ENCODE measurements at places on chromosomes 12 and 14.

GRCh38 chr14:103739466-103739792, 23.8 kb downstream of the ZFYVE21 start:
- no peak for DNase-seq

DNA sequence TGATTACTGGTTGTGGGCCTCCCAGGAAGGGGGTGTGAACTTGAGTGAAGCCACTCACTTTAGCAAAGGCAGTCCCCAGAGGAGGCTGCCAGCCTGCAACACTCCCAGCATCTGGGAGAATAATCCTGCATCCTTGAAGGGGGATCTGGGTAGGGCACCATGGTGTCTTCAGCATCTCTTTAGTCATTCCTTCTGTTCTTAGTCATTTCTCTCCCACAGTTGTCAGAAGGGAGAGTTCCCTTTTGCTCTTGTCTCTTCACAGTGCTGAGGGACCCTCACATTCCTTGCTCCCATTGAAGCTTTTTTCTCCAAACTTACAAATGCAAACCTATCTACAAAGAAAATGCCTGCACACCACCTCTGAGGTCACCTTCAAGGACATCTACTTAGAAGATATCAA, 48.1 kb upstream of the CIT start:
- DNase-seq: no peak

DNA sequence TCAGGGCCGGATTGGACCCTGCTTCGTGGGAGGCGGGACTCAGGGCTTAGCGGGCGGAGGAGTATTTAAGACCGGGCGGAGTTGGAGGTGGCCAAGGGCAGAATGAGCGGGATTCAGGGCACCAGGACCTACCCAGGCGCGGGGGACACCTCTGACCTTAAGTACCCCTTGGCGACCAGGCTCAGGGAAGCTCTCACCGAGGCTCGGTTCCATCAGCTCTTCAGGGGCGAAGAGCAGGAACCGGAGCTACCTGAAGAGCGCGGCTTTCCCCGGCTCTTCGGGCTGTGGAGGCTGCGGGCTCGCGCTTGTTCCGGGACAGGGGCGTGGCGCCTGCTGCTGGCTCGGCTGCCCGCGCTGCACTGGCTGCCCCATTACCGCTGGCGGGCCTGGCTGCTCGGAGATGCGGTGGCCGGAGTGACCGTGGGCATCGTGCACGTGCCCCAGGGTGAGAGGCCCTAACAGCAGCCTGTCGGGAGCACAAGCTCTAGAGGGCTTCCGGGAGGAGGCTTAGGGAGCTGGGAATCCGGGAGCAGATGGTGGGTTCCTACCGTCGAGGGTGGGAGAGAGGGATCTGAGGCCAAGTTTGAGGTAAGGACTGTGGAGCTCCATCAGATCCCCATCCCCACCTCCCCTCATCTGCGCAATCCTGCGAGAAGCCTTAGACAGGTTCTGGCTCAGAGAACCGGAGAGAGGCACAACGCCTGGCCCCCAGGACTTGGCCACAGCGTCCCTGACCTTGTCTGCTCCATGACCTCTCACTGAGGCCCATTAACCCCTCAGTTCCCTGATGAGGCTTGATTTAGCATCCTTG, 8.4 kb downstream of the ARHGEF25 start:
- no peak for DNase-seq

GRCh38 chr14:103084021-103084919, at the start of gene LBHD2:
TSS of gene LBHD2 (plus strand) at chr14:103084210. CDS start at chr14:103086013, 1,803 bp downstream.
- no peak for DNase-seq

DNA sequence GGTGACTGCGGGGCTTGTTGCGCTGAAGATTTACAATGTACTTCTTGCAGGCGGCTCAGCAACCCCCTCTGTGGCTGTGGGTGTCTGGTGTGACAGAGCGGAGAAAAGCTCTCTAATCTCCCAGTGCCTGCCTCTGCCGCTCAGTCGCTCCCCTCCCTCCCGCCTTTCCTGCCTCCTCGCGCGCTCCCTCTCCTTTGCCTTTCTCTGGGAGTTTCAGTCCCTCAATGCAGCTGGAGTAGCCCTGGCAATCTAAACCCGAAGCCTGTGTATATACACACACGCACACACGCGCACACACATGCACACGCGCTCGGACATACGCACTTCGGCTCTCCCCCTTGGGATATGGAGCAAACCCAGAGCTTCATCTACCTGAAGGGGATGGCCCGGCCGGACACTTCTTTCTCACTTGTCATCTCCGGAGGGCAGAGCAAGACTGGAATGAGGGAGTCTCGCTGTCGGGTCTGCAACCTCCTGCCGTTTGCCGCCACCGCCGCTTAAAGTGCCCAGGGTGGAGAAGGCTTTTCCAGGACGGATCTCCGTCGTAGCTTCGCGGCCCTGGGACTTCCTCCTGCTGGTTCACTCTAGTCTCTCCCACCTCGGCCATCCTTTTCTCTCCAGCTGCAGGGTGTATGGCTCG, 599 bp upstream of the TRHDE start:
- DNase-seq: no peak

GRCh38 chr14:71469643-71470335, 462.4 kb upstream of the RGS6 start:
- DNase-seq: no peak

- DNase-seq: no peak
These were observed 94.6 kb downstream of the PAX9 start for GRCh38 chr14:36756226-36756625.

DNA sequence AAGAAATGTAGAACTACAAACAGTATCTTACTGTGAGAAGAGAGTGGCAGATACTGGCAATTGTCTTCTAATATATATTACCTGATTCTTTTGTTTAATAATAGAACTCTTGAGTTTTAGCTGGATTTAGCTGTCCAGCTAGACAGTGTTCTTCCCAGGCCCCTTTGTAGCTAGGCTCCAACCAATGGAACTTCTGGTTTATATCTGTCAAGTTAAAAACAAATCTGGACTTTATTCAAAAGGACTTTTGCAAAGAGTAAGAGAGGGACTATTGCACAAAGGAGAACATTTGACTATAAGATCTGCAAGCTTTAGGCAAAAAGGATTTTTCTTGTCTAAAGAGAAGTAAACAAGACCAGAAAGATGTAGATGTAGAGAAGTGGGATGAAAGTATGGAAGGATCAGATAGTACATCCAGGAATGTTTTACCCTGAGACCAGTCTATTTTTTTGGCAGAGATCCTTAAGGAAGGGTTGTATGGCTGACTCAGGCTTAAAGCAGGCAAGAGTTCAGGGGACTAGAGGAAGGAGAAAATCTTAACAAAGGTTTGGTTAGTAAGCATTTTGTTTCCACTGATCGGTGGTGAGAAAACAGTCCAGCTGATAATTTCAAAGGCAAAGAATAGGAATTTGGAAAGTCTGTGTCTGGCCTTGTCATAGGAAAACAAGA, 111.1 kb upstream of the PLEKHA5 start:
- DNase-seq: no peak

GRCh38 chr14:28635387-28635786, 131.2 kb upstream of the FOXG1 start:
- no peak for DNase-seq

- DNase-seq: no peak
These were observed 20.8 kb downstream of the SNRNP35 start for GRCh38 chr12:123478762-123479161.

GRCh38 chr12:77347017-77347416, 281.6 kb upstream of the E2F7 start:
- no peak for DNase-seq

DNA sequence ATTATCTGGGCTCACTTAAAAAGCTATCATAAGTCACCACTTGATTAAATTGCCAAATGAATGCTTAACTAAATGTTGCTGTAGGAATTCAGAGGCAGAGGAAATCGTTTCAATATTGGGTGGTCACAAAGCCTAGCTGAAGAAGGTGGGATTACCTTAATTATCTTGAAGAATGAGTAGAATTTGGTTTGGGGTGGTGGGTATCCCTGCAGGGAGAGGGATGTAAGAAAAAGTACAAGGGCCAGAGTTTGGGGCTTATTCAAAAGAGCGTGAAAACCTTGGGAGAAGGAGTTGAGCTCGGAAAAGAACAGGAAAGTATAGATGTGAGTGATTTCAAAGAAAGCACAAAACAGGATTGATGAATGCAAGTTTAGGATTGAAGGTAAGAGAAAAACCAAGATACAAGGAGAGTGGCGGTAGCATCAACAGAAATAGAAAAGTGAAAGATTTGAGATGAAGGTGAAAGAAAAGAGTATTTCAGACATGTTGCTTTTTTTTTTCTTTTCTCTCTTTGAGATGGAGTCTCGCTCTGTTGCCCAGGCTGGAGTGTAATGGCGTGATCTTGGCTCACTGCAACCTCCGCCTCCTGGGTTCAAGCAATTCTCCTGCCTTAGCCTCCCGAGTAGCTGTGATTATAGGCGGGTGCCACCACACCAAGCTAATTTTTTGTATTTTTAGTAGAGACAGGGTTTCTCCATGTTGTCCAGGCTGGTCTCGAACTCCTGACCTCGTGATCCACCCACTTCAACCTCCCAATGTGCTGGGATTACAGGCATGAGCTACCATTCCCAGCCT, 1.7 kb downstream of the BRMS1L start:
- no peak for DNase-seq

- no peak for DNase-seq
These were observed 107.6 kb downstream of the APAF1 start for GRCh38 chr12:98752726-98753125.

DNA sequence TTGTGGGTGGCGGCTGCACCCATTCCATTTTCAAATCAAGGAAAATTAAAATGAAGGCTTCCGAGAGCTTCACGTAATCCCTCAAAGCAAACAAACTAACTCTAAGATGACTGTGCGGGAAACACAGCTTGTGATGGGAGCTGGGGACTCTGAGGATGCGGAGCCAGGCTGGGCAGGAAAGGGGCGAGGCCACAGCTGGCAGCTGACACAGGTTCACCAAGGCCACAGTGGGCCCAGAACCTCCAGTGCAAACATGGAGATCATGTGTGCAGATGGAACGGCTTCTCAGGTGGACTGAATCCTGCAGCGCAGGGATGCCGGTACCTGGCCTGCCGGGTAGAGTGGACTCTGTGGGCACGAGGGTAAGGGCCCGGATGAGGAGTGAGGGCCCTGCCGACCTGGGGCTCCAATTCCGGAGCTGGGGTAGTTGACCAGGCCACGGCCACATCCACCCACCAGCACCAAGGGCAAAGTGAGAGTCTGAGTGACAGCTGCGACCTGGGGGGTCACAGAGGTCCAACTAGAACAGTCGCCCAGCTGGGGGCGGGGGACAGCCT, 19.2 kb upstream of the BTBD6 start:
- no peak for DNase-seq

DNA sequence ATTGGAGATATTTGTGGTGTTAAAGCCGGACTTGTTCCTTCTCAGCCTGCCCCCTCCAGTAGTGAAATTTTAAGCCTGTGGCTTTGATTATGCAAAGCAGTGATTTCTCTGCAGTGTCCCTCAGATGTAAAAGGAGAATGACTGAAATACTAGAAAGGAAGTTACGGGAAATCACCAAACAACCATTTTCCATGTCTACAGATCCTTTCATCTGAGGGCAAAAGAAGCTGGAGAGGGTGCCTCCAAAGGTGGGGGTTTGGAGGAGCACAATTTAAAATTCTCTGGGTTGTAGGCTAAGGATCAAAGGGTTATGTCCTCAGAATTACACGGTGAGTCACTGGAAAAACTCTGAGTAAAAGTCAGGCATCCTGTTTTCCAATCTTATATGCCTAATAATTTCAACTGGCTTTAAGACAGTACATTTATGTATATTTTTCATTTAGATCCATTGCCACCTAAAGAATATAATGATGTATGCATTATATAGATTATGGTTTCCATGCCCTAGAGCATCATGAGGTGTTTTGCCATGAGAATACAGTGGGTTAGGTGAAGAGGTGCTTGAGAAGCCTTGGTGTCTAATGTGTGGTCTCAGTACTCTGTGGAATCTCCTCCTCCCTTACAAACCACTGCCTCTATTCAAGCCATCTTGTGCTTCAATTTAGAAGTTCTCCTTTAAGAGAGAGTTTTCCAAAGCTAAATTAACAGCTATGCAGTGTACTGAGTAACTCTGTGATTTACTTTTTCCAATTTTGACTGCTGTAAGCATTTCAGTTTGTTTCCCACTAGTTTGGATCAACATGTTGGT, 362.1 kb downstream of the RAD51B start:
- DNase-seq: no peak

DNA sequence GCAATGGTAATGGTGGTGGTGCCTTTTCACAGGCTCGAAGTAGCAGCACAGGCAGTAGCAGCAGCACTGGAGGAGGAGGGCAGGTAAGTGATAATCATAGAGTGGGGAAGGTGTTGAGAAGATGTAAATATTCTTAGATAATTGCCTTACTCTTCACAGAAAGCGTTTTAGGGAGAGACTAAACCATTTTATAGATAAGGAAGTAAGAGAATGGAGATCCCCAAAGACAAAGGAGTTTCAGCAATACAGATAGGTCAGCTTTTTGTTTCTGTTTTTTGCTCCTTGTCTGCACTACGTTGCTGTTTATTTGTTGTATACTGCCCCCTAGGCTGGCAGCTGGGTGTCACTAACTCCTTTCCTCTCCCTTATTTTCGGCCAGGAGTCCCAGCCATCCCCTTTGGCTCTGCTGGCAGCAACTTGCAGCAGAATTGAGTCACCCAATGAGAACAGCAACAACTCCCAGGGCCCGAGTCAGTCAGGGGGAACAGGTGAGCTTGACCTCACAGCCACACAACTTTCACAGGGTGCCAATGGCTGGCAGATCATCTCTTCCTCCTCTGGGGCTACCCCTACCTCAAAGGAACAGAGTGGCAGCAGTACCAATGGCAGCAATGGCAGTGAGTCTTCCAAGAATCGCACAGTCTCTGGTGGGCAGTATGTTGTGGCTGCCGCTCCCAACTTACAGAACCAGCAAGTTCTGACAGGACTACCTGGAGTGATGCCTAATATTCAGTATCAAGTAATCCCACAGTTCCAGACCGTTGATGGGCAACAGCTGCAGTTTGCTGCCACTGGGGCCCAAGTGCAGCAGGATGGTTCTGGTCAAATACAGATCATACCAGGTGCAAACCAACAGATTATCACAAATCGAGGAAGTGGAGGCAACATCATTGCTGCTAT, 2.0 kb downstream of the SP1 start:
- DNase-seq: peak; percentile 20

GRCh38 chr12:2053691-2054090, 904 bp downstream of the CACNA1C start:
- DNase-seq: no peak

DNA sequence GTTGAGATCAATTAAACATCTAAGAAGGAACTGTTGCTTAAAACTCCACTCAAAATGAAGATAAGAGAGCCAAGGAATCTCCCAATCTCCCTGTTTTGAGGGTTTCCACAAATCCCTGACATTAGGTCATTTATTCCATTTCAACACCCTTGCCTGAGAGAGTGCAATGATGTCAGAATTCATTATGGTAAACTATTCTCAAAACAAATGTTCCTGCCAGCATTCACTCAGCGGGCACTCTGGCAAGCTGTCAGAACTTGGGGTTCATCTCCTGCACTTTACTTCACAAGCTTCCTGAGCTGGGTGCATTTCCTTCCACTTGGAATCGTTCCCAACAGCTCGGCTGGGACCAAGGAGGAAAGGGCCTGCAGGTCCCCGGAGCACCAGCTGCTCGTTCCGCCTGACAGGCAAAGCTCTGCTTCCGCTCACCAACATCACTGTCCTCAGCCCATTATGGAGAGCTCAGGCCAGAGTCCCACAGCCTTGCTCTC, 117.8 kb downstream of the TTC7B start:
- no peak for DNase-seq
